ENCODE measurements at places on chromosomes 1 and 21.

GRCh38 chr1:31939484-31940329 is 1.5 kb upstream of the PTP4A2 start:
- H3K27me3 ChIP-seq, result no peaks in the 10 kb centered on the region
- peak overlapping the region; percentile 9 for H3K4me3 ChIP-seq
- DNase-seq, result peak; percentile 56
- peak overlapping the region; percentile 66 for H3K27ac ChIP-seq
- H3K36me3 ChIP-seq, result no peaks in the 10 kb centered on the region

GRCh38 chr1:211910913-211911485 is 80.4 kb upstream of the LPGAT1 start:
- no peaks in the 10 kb centered on the region for H3K36me3 ChIP-seq
- DNase-seq, result no peak
- H3K27ac ChIP-seq, result no peak overlapping the region
- H3K27me3 ChIP-seq, result peaks cover 35% of the 10 kb centered on the region

DNA sequence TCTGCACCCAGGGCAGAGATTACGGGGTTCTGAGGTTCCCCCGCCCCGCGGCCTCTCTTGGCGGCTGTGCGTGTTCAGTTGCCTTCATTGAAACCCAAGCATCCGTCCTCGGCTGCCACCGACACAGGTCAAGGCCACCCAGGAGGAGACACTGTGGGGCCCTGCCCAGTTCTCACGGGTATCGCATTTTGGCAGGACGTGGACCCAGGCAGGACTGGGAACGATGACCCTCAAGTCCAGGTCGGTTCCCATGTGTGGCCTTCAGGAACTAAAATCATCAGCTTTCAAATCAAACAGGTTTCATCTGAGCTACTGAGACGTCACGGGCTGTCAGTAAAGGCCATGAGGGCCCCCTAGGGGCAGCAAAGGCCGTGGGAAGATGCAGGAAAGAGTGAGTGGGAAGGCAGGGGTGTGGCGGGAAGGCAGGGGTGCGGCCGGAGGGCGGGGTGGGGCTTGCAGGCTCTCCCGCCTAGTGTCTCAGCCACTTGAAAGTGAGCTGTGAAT is 7.0 kb upstream of the C1orf174 start:
- H3K4me3 ChIP-seq, result no peak overlapping the region
- H3K36me3 ChIP-seq, result no peaks in the 10 kb centered on the region
- H3K27me3 ChIP-seq, result peaks cover 8% of the 10 kb centered on the region
- peak overlapping the region; percentile 93 for H3K27ac ChIP-seq

GRCh38 chr1:61898658-61899057 is 156.4 kb downstream of the PATJ start:
- H3K4me1 ChIP-seq, result no peaks in the 10 kb centered on the region
- peaks cover 34% of the 10 kb centered on the region for H3K36me3 ChIP-seq
- H3K27me3 ChIP-seq, result no peaks in the 10 kb centered on the region

GRCh38 chr1:21909787-21910503 is 27.2 kb downstream of the HSPG2 start:
- no peak overlapping the region for H3K4me3 ChIP-seq
- no peaks in the 10 kb centered on the region for H3K27me3 ChIP-seq
- DNase-seq, result no peak
- H3K36me3 ChIP-seq, result no peaks in the 10 kb centered on the region
- H3K4me1 ChIP-seq, result peaks cover 81% of the 10 kb centered on the region
- peak overlapping the region; percentile 88 for H3K27ac ChIP-seq

GRCh38 chr1:156461781-156462647 is 38.6 kb downstream of the MEF2D start:
- DNase-seq, result no peak
- H3K4me3 ChIP-seq, result no peak overlapping the region

Measured in nephron progenitor cell (in vitro differentiated cells).